Hepatocyte (in vitro differentiated cells): ENCODE measurements at places on chromosomes 12 and 14. TPM values are rescaled to one million over a fixed set of nuclear protein-coding genes. Genes with fewer than 3 reads are reported as not detected.

- DNase-seq = no peak
- peak overlapping the region; percentile 71 for H3K27ac ChIP-seq
- H3K4me3 ChIP-seq = peak overlapping the region; percentile 41
Observed at GRCh38 chr14:91837076-91837475, 30.3 kb downstream of the TC2N start.

DNA sequence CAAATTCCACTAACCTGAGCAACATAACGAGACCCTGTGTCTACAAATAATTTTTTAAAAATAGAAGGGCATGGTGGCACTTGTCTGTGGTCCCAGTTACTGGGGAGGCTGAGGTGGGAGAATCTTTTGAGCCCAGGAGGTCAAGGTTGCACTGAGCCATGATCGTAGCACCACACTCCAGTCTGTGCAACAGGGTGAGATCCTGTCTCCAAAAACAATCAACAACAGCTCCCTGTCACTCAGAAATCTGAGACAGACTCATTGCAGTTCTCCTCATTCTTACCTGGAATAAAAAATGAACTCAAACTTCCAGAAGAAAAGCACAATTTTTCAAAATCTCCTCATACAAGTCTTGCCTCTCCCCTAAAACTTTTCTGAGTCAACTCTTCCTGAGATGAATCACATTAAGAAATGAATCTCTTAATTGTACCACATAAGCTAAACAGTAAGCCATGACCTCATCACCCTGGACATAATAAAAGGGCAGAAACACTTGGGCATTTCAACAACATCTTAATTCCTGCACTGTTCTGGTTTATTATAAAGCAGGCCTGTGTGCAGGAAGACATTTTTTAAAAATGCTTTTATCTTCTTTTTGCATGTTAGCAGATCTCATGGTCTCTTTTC is 214.3 kb upstream of the CDKN3 start:
- DNase-seq = no peak
- no peak overlapping the region for H3K27ac ChIP-seq
- no peaks in the 10 kb centered on the region for H3K27me3 ChIP-seq

GRCh38 chr14:34128665-34129064 is 177.8 kb upstream of the EGLN3 start:
- H3K4me3 ChIP-seq = no peak overlapping the region
- H3K4me1 ChIP-seq = no peaks in the 10 kb centered on the region
- no peak for DNase-seq
- H3K27me3 ChIP-seq = no peaks in the 10 kb centered on the region

DNA sequence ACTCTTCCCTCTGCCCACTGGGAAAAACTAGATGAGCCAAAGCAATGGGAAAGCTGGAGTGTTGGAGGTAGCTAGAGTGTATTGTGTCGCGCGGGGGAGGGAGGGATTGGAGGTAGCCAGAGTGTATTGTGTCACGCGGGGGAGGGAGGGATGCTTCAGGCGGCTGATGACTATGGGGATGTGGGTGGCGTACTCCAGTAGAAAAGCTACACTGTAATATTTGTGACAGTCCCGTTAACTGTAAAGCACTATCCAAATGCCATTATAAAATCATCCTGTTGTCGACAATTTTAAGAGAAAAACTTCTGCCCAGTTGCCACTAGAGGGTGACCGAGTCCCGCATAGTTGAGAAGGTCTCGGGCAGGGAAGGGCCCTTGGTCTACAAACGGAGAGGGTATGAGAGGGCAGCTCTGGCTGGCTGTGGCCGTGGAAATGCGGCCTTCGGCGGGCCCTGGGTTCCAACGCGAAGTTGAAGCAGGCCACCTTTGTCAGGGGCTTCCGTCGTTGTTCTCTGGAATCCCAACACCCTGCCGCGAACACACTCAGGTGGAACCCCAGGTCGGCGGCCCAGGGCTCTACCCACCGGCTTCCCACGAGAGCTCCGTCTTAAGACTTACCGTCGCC is 15.1 kb upstream of the PLEK2 start:
- H3K36me3 ChIP-seq = no peaks in the 10 kb centered on the region
- peak; percentile 91 for DNase-seq
- H3K4me3 ChIP-seq = no peak overlapping the region
- H3K27me3 ChIP-seq = no peaks in the 10 kb centered on the region
- H3K27ac ChIP-seq = peak overlapping the region; percentile 88

DNA sequence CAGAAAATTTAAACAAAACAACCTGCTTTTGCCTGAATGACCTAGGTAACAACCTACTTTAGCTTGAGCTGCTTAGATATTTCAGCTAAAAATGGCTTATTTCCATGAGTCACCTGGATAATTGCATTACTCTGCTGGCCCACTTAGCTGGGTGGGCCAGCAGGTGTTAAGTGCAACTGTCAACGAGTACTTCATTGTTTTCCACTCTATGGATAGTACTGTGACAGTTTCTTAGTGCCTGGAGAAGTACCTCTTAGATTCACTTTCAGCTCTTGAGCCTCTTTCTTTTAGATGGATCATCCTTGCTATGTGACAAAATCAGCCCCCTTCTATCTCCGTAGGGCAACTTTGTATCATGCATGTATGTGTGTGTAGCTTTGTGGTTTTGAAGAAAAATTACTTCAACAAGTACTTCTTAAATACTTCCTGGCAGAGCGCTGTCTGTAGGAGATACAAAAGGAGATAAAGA is 368.2 kb upstream of the ATP2B1 start:
- no peaks in the 10 kb centered on the region for H3K27me3 ChIP-seq
- no peak for DNase-seq
- no peak overlapping the region for H3K27ac ChIP-seq
- H3K4me3 ChIP-seq = no peak overlapping the region
- H3K4me1 ChIP-seq = no peaks in the 10 kb centered on the region
- no peaks in the 10 kb centered on the region for H3K36me3 ChIP-seq

DNA sequence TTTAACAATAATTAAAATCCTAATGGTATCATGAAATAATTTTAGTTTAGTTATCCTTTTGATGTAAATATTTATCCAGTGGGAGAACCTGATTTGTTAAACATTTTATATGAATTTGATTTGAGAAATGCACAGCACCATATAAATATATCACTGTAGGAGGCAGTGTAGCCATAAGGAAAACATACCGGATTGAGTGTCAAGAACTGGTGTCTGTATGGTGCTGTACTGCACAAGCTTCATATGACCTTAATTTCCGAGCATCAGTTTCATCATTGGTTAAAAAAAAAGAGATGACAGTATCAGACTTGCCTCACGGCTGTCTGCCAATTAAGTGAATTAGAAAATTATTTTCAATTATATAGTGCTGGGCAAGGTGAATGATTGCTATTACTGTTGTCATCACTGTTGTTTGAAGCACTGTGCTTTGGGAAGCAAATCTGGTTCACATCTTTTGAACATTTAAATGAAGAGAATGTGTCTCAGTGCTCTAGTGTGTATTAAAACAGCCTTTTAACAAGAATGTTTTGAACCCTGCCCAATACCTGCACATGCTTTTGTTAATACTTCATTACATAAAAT is 72.1 kb downstream of the TMTC2 start:
- H3K4me3 ChIP-seq = no peak overlapping the region
- no peaks in the 10 kb centered on the region for H3K36me3 ChIP-seq
- no peak for DNase-seq
- no peak overlapping the region for H3K27ac ChIP-seq
- no peaks in the 10 kb centered on the region for H3K4me1 ChIP-seq

- no peak for DNase-seq
- H3K4me1 ChIP-seq = no peaks in the 10 kb centered on the region
- H3K4me3 ChIP-seq = no peak overlapping the region
Observed at GRCh38 chr12:83689333-83689732, 1002.6 kb downstream of the TMTC2 start.

GRCh38 chr12:99157946-99158345 is 489.6 kb upstream of the GARIN6 start:
- no peak for DNase-seq
- H3K4me3 ChIP-seq = no peak overlapping the region
- H3K27me3 ChIP-seq = no peaks in the 10 kb centered on the region
- no peaks in the 10 kb centered on the region for H3K36me3 ChIP-seq
- no peak overlapping the region for H3K27ac ChIP-seq
- no peaks in the 10 kb centered on the region for H3K4me1 ChIP-seq

DNA sequence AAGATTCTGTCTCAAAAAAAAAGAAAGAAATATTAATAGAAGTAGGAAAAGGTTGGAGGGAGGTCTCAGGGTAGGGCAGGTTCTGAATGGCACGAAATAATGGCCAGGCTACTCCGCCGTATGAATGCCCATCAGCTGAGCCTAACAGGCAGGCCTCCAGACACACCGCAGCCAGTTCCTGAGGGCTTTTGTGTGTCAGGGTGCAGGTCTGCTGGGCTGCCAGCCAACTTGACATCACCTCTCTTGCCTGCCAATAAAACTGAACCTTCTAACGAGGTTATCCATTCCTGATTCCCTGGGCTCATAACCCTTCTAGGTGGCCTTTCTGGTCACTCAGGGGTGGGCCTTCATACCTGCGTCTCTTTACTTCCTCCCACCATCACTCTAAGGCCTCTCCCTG is 3.0 kb downstream of the IFI27 start:
- no peaks in the 10 kb centered on the region for H3K27me3 ChIP-seq
- DNase-seq = no peak
- H3K27ac ChIP-seq = no peak overlapping the region
- H3K36me3 ChIP-seq = no peaks in the 10 kb centered on the region

GRCh38 chr12:43835264-43835655 is 621 bp upstream of the TMEM117 start:
- H3K36me3 ChIP-seq = no peaks in the 10 kb centered on the region
- H3K27ac ChIP-seq = peak overlapping the region; percentile 100
- peaks cover 14% of the 10 kb centered on the region for H3K4me1 ChIP-seq
- peak overlapping the region; percentile 92 for H3K4me3 ChIP-seq

Gene NUDT14
- 98.1 and 106 TPM in 2 replicates for polyA plus RNA-seq

Gene APOLD1
- 1.5 and 3.8 TPM in 2 replicates for polyA plus RNA-seq

Gene CPM
- 28.0 and 30.2 TPM in 2 replicates for polyA plus RNA-seq

Gene SIX6
- not detected in 2 replicates for polyA plus RNA-seq

Gene ABCC9
- 0.68 and 1.1 TPM in 2 replicates for polyA plus RNA-seq
